ENCODE measurements at places on chromosomes 16 and 17.

GRCh38 chr17:35056013-35056412 is 7.5 kb downstream of the RFFL start:
- no peak for DNase-seq

DNA sequence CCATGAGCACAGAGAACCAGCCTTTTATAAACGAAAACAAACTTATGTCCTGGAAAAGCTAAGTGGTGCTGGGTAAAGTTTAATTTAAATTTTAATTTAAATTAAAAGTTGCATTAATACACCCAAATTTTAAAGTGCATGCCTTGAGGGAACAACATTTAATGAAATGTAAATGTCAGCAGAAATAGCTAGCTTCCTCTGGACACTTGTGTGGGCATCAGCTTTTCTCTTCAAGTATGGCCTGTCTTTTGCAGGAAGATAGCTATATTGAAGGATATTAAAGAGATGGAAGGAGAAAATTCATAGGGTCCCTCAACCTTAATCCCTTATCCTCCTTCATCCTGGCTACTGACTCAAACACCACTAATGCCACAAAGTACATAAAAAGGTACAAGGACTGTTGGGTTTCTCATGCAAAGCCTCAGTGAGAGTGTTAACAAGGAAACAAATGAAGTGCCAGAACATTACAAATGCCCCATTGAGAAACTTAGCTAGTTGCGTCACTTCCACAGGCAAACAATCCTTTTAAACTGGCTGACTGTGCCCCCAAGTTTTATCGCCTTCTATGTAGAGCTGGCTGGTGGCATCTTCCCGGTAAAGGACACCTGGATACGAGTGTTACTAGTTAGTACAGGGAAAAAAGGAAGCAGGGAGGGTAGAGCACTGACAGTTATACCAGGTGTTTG is 14.1 kb downstream of the PHF12 start:
- no peak for DNase-seq

DNA sequence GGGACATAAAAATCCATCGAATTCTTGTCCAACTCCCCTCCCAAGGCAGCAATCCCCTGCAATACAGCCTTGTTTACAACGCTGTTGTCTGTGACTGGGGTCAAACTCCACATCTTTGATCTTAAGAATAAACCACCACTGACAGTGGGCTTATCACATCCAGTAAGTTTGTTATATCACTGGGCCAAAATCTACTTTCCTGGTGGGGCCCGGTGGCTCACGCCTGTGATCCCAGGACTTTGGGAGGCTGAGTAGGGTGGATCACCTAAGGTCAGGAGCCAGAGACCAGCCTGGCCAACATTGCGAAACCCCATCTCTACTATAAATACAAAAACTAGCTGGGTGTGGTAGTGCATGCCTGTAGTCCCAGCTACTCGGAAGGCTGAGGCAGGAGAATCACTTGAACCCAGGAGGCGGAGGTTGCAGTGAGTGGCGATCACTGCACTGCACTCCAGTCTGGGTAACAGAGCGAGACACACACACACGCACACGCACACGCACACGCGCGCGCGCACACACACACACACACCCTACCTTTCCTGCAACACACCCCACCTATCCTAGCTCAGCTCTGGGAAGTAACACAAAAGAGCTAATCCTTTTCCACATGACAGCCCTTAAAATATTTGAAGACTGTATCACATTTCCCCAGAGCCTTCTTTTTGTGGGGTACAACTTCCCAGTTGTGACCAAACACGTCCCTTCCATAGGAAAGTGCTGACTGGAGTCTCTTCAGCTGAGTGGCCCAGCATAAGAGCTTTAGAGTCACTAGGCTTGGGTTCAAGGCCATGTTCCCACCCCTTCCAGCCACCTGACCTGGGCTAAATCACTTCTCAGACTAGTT is 20.9 kb upstream of the ABCC1 start:
- no peak for DNase-seq

DNA sequence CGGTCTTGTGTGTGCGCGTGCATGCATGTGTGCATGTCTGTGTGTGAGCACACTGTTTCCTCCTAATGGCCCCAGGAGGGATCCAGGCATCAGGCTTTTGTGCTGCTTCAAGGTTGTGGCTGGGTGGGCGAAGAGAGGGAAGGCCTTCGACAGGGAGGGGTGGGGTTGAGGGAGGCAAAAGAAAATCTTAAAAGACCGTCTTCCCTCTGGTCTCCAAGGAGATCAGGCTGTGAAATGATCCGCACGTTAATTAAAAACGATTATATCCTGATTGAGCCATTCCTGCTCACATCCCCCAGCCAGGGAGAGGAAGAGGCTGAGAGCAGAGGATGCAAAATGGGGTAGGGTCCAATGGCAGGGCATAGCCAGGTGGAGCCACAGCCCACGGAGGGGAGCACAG is 46.9 kb downstream of the RAI1 start:
- DNase-seq: no peak

DNA sequence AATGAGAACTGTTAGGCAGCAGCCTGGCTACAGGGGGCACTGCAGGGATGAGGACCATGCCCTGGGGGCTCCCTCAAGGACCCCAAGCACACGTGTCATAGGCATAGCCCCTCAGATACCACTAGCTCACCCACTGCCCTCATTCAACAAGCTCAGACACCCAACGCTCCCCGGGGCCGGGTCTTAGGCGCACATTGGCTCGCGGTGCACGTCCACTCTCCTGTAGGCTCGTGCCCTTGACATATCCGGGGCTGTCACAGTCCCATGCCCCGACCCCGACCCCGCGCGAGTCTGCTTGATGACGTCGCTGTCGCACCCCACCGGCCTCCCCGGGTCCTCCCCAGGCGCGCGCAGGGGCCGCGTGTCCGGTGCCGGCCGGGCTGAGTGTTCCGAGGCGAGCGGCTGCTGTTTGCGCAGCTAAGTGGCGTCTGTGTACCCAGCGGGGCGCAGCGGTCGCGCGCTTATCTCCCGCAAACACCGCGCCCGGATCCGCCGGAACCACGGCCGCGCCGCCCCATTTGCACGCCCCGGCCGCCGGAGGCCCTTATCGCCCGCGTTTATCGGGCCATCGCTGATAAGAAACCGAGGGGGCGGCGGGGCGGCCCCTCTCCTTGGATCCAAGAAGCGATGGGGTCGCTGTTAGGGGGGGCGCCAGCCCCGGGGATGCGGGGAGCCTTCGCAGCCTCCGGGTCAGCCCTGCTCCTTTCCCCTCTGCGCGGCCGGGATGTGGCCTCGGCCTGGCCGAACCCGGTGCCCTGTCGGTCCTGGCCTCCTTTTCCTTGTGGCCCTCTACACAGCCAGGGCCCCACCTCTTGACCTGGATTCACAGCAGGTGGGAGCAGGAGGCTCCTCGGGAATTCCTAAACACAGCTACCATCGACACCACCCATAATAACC is 20.7 kb upstream of the NAGS start:
- no peak for DNase-seq

DNA sequence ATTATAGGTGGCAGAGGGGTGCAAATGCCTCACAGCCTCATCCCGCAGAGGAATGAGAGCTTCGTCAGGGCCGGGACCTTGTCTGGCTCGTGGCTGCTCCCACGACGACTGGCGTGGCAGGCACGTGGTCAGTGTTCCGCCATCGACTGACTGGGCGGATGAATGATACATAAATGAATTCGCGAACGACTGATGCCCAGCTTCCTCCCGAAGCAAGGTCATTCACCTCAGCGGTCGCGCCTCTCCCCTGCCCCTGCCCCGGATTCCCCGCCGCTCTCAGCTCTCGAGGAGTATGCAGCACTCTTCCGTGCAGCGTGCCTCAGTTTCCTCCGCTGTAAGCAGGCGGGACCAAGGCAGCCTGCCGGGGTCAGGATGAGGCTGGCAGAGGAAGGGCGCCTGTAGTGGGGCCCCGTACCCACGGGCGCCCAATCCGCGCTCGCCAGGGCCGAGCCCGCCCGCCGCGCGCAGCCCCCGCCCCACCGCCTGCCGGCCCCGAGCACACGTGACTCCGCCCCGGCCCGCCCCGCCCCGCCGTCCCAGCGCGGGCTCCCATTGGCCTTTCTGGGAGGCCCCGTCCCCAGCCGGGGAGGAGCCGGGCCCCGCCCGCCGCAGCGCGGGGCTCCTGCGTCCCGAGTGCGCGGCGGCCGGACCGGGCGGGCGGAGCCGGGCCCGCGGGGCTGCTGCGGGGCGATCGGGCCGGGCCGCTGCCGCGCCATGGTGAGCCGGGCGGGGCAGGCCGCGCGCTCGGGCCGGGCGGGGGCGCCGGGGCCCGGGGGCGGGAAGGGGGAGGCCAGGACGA is at the start of gene SNN:
TSS of gene SNN (plus strand) at position 632 of the 799 bp plus-strand sequence. CDS start 7,605 bp downstream, outside the sequence.
- peak; percentile 93 for DNase-seq

DNA sequence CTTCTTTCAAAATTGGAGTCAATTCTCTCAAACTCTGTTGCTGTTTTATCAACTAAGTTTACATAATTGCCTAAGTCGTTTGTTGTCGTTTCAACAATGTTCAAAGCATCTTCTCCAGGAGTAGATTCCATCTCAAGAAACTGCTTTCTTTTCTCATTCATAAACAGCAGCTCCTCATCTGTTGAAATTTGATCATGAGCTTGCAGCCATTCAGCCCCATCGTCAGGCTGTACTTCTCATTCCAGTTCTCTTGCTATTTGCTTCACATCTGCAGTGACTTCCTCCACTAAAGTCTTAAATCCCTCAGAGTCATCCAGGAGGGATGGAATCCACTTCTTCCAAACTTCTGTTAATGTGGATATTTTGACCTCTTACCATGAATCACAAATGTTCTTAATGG is 230.6 kb downstream of the IRF8 start:
- DNase-seq: no peak

- DNase-seq: peak; percentile 82
Observed at GRCh38 chr17:57954397-57955182, 622 bp downstream of the CUEDC1 start.

DNA sequence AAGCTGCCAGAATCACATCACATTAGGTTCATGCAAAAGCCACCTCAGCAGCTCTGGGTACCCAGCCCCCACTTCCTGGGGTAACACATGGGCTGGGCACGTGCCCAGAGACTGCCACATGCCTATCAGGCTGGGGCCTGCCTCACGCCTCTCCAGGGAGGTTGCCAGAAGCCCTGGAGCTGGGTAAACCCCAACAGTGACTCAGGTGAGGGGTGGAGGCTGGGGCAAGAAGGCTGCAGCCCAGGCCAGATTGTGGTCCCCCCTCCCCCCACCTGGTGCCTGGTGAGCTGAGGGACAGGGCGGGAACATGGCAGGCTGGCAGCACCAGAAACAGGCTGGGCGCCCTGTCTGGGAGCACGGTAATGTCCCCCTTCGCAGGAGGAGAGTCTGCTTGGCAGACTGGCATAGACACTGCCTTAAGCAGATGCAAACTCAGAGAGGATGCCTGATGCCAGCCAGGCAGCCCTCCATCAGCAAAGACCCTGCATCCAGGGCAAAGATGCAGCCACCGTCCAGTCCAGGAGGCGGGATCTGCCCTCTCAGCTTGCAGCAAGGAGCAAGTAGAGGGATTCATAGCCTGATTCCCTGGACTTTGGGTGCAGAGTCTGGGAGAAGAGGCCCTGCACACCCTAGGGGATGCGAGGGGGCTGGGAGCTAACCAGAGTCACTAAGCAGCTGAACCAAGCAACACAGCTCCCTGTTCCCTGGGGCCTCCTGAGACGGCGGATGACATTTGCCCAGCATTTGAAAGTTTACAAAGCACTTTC is 28.8 kb downstream of the NGFR start:
- DNase-seq: no peak

GRCh38 chr16:14111713-14112538 is 40.8 kb downstream of the MRTFB start:
- DNase-seq: peak; percentile 38

GRCh38 chr16:25633549-25633948 is 58.2 kb upstream of the HS3ST4 start:
- no peak for DNase-seq

DNA sequence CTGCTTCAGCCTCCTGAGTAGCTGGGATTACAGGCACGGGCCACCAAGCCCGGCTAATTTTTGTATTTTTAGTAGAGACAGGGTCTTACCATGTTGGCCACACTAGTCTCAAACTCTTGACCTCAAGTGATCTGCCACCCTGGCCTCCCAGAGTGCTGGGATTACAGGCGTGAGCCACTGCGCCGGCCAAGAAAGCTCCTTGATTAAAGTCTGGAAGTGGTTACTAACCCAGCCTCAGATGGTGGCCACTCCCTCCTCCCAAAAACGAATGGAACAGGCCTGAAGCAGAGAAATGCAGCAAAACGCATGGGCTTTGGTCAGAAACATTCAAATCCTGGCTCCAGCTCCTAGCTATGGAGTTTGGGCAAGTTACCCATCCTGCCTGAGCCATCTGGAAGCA is 11.3 kb downstream of the FKBP10 start:
- DNase-seq: no peak

DNA sequence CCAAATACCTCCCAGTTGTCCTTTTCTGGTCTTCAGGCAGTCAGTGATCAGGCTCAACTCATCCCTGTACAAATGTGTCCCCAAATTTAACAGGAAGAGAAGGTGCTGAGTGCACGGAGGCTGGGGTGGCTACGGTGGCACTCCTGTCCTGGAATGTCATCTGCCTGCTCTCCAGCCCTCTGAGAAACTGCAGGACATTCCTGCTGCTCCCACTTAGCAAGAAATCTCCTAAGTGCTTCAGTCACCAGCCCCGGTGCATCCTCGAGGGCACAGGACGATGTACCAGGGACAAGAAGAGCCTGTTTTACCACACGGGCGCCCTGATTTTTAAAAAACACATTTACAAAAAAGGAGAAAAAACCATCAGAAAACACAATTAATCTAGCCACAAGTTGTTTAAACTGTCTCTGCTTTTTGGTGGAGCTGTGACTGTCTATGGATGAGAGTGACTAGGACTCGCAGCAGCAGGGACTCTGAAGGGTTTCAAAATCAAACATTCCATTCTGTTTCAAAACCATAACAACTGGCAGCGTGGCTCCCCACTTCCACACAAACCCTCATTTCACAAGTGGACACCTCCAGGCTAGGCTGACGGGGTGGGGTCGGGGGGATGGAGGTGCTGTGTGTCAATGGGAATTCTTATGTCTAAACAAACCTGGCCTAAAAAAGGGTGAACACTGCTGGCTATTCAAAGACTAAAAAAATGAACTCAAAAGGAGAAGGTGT is 65.3 kb upstream of the CNEP1R1 start:
- DNase-seq: no peak

DNA sequence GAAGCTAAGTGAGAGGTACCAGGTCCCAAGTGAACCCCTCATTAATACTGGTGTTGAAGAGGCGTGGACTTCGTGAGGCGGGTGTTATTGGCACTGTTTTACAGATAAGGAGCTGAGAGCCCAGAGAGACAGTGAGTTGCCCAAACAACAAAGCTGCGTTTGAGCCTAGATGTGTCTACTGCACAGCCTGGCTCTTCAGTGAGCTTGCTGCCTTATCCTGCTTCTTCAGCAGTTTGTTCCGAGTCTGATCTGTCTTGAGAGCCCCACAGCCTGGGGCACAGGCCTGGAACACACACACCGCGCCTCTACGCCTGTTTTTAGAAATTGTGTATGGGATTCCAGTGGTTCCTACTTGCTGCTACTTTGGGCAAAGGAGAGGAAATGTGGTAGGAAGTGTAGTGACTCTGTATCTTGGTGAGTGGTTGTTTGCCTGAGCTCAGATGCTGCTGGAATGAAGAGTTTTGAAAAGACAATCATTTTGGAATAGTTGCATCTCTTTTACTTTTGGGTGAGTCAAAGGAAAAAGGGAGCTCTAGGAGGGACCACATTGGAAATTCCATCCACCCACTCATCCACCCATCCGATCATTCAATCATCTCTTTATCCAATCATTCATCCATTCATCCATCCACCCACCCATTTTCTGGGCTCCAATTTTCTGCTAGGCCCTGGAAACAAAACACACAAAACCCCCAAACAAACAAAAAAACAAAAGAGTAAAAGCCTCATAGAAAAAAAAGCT is 22.3 kb upstream of the PLCG2 start:
- no peak for DNase-seq
